ENCODE measurements at places on chromosomes 1 and 21.

DNA sequence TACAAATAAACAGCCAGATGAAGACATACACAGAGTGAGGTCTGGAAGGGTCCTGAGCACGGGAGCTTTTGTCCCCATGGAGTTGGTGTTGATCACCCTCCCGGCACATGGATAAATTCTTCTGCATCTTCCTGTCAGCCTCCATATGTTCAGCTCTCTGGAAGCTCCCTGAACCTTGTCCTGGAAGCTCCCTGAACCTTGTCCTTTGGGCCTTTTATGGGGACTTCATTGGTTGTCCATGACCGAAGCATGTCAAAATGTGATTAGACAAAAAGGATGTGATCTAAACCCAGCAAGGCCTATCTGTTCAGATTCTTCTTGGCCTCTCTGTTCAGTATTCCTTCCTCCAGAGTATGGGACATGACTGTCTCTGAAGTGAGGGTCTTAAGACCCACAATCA lies 25.4 kb upstream of the RNF11 start:
- DNase-seq: no peak

- peak; percentile 71 for DNase-seq
Observed at GRCh38 chr1:172745014-172745413, 86.1 kb downstream of the FASLG start.

- DNase-seq: no peak
Observed at GRCh38 chr1:225388372-225388771, 39.5 kb downstream of the LBR start.

- DNase-seq: no peak
Observed at GRCh38 chr1:172630056-172630818, 28.7 kb upstream of the FASLG start.

DNA sequence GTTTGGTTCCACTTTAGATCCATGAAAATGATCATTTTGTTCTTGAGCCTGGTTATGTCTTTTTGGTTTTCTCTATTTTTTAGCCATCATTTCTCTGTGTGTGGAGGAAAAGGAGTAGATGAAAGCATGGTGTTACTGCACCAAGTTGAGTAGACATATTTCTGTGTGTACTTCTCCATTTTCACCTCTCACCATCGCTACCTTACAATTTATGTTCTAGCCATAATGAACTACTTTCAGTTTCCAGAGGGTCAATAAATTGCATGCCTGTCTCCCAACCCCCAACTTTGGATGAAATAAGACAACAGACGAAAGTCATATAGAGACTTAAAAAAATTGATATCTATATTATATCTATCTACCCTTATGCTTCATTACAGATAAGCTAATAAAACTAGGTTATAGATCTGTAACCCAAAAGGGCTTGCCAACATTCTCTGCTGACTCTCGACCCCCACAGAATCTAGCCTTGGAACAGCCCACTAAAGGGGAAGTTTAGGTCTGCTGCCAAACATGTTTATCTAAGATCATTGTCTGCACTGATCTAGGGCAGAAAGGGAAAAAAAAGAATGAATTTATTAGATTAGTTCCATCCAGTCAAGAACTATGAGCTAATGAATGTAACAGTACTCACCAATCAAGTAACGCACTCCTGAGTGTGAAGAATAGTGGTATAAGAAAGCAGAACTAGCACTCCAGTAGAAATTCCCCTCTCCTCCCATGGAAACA lies 7.5 kb upstream of the MAN1A2 start:
- no peak for DNase-seq

DNA sequence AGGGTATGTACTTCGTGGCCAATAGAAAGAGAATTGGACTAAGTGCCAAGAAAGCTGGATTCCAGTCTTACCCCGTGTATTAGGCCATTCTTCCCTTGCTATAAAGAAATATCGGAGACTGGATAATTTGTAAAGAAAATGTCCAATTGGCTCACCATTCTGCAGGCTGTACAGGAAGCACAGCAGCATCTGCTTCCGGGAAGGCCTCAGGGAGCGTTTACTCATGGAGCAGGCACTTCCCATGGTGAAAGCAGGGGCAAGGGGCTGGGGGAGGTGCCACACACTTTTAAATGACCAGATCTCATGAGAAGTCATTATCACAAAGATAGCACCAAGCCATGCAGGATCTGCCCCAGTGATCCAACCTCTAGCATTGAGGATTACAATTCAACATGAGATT lies 7.8 kb upstream of the AMIGO1 start:
- no peak for DNase-seq

DNA sequence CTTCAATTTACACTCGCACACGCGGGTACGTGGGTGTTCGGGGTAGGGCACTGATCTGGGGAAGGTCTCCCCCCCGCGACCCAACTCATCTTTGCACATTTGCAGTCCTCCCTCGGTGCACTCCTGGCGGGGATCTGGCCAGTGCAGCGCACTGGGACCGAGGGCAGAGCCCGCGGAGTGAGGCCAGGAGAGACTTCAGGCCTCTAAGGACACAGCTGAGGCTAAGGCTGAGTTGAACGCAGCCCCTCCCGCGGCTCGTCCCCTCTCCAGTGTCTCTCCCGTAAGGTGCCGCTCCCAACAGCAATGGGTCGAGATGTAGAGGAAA lies 936 bp upstream of the NCAM2 start:
- DNase-seq: no peak

DNA sequence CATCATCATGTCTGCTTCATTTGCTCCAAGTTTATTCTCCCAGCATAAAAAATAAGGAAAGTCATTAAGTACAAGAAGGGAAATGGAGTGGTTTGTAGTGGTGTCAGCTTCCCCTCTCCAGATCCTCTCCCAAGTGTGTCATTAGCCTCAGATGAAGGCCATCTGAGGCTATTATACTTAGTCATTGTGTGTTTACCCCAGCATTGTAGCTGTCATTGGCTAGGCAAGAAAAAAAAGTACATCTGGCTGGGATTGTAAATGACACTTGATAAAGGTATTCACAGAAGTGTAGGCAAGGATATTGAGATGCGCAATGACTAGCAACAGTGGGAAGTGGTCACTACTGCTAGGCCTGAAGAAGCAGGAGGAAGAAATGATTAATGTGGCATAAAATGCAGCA lies 316.9 kb upstream of the SGIP1 start:
- DNase-seq: peak; percentile 59

DNA sequence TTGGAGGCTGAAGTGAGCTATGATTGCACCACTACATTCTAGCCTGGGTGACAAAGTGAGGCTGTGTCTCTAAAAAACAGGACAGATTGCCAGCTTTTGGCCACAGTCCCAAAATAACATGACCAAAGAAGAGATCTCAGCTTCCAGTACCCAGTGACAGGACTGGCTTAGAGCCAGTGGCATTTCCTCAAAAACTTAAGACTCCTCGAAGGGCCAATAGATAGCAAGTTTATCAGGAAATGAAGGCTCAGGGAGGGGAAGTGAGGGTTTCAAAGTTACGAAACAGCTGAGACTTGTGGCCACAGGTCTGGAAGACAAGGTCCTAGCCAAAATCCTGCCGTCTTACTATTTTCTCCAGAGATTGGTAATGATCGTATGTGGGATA lies 6.3 kb upstream of the TMEM39B start:
- DNase-seq: peak; percentile 38

DNA sequence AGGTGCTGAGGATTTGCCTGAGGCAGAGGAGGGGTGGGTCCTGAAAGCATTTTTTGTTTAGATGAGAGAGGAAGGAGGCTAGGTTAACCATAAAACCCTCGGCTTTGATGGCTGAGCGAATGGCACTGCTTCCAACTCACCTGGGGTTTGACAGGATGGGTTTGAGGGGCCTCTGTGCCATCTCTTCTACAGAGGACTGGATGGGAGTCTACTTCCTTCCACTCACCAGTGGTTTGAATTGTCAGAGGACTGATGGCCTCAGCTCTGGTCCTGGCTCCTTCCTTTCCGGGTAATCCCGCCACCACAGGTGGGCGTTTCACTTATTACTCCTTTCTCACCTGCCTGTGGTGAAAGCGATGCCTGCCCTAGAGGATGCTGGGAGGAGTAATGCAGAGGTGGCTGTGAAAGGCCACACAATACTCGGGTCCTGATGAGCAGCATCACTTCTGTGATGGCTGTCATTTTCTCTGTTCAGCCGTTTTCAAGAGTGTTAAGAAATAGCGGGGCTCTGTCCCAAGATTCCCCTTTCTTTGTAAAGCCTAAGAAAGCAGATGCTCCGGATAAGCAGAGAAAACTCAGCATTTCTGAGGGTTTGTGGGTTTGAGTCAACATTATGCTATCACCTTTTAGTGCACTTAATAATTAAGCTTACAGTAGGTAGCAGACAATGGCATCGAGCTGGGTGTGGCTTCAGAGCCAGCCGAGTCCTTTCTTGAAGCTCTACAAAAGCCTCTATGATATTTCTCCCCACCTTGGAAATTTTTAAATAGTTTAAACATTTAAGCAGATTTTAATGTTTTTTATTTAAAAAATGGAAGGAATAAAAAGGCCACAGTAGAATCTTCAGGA lies 220.7 kb downstream of the HLX start:
- DNase-seq: no peak

GRCh38 chr1:155139895-155140629 lies at the start of gene DPM3:
Gene DPM3, minus strand, starts transcription at chr1:155140531. Its CDS starts 291 bp downstream, at chr1:155140240.
- DNase-seq: peak; percentile 88

- DNase-seq: no peak
Observed at GRCh38 chr21:42341776-42342542, 8.8 kb downstream of the TFF2 start.

GRCh38 chr1:23556635-23557470 lies 2.4 kb downstream of the ID3 start:
- no peak for DNase-seq

- peak; percentile 52 for DNase-seq
Observed at GRCh38 chr1:243848858-243849420, 1.1 kb downstream of the AKT3 start.

DNA sequence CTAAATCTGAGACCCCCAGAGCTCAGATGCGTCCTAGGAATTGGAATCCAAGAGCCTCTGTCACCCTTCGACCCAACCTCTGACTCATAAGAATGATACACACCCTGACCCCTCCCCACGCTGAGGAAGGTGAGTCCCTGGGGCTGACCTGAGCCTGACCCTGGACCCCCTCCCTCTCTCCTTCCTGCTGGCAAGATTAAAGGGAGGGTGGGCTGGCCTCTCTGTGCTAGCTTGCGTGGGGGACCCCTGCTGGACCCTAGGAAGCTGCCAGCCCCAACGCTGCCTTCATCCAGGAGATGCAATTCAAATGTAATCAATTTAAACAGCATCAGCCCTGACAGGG lies 627 bp downstream of the PLEKHA6 start:
- no peak for DNase-seq

DNA sequence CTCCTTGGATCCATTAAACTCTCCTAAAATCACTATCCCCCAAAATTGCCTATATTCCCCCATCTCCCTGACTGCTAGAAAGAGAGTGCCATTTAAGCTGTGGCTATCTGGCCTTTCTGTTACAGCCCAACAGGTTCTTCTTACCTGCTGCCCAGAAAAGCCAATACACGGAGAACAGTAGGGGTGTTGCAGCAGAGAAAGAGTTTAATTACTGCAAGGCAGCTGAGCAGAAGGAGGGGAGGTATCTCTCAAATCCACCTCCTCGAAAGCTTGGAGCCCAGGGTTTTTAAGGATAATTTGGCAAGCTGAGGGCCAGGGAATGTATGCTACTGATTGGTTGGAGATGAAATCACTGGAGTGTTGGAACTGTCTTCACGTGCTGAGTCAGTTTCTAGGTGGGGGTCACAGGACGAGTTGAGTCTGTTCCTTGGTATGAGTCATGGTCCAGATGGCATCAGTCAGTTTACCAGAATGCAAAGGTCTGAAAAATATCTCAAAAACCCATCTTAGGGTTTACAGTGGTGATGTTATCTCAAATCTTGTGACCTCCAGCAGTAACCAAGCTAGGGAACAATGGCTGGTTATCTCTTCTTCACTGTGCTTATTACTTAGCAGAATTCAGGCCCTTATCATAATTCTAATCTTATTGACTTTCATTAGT lies 89.8 kb downstream of the SMYD3 start:
- peak; percentile 34 for DNase-seq

GRCh38 chr1:156048663-156049258 lies 4.8 kb downstream of the UBQLN4 start:
- no peak for DNase-seq

GRCh38 chr21:33750017-33750416 lies 107.7 kb downstream of the ITSN1 start:
- no peak for DNase-seq

DNA sequence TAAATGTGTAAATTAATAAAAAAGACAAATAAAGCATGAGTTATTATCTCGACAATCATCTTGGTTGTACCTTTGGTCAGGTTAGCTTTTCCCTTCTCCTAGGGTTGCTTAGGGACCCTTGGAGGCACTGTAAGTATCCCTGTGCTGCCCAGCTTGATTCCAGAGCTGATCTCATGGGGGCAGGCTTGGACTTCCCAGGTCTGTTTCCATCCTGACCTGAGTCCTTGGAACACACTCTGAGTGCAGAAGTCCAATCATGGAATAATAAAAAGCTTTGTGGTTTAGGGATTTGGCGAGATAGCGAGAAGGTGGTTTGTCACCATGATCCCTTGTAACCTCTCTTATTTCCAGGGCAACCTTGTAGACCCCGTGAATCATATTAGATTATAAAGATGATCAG lies 18.7 kb upstream of the PAPPA2 start:
- no peak for DNase-seq

- DNase-seq: no peak
Observed at GRCh38 chr1:44817771-44818495, 9.6 kb downstream of the BTBD19 start.

DNA sequence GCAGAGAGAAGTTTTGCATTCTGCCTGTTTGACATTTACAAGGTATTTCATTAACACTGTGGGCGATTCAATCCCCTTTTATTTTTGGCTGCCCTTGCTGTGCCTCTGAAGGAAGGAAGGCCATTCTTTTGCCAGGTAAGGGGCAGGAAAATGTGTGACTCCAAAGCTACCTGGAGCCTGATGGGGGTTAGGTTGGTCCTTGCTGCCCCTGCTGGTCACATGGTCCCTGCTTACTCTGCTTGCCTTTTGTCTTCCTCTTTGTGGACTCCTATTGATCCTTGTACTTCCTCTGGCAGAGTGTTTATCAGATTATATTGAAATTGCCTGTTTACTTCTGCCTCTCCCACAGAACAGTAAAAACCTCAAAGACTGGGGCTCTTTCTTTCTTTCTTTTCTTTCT lies 65.7 kb downstream of the ST6GALNAC3 start:
- DNase-seq: no peak
